ENCODE measurements at places on chromosomes 1 and 21.

- no peak for DNase-seq
Measured at GRCh38 chr1:107726860-107727259, 238.1 kb downstream of the VAV3 start.

DNA sequence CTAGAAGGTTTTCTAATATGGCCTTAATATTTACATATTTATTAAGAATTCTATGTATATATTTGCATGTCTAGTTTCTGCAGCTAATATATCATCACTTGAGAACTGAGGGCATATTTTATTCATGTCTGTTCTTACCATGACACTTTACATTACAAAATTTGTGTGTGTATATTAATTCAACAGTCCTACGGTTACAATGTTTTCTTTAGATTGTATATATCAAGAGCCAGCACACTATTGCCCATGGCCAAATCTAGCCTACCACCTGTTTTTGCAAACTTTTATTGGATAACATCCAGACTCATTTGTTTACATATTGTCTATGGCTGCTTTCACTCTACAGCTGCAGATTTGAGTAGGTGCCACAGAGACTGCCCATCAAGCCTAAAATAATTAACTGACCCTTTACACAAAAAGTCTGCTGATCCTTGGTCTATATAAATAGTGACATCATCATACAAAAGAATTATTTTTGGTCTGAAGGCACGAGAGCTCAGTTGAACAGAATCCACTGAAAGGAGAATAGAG lies 577.4 kb upstream of the PBX1 start:
- DNase-seq = no peak

DNA sequence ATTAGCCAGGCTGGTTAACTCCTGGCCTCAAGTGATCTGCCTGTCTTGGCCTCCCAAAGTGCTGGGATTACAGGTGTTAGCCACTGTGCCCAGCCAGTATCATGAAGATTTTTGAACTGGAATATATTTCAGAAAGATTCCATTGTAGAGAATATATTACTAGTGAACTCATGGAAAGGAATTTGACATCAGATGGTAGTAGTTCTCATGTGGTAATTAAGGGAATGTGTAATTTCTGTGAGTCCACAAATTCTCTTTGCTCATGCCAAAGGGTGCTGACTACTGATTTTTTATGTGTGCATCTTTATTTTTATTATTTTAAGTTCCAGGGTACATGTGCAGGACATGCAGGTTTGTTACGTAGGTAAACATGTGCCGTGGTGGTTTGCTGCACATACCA lies 10.4 kb downstream of the DTL start:
- DNase-seq = no peak

DNA sequence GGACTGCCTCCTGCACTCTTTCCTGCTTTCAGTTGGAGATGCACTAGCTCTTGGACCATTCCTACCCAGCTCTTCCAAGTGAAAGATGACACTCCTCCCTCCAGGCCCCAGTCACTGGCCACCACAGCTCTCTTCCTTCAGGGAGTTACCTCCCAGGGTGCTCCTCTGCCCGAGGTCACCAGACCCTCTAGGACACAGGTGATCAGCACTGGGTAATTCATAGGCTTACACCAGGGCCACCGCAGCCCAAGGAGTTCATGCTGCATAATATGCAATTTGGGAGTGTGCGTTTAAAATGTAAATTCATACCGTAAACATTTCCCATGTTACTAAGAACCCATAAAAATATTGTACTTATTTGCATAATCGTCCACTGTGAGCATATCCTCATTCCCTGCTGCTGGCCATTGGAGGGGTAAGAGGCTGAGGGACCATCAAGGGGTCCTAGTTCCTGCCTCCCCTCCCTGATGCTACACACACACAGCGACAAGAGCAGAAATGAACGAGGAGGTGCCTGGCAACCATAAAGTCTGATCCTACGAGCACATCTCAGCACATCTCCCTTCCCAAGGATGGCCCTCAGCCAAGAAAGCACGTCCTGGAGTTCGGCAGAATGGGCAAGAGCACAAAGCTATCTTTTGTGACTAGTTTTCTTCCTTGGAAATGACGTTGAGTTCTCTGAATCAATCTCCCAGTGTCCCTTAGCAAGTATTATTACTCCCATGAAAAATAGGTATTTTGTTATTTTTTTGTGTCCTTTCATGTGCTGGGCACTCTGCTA lies 222.9 kb upstream of the RAB4A start:
- no peak for DNase-seq

DNA sequence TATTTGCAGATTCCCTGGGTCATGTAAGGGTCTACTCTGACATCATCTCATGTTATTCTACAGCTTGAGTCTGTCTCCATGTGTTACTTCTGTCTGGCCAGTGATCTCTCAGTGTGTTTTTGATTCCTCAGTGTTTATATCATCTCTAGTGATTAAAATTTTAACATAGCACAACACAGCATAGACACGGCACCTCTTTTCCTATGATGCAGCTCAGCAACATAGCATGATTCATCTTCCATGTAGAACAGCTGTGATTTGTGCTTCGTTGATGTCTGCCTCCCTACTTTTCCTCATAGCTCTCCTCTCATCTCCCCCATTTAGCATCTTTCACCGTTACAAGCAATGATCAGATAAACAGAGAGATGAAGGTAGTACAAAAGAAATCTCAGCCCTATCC lies 163.9 kb upstream of the DPT start:
- DNase-seq = no peak

GRCh38 chr1:202688401-202688800 lies 21.9 kb downstream of the SYT2 start:
- DNase-seq = no peak

DNA sequence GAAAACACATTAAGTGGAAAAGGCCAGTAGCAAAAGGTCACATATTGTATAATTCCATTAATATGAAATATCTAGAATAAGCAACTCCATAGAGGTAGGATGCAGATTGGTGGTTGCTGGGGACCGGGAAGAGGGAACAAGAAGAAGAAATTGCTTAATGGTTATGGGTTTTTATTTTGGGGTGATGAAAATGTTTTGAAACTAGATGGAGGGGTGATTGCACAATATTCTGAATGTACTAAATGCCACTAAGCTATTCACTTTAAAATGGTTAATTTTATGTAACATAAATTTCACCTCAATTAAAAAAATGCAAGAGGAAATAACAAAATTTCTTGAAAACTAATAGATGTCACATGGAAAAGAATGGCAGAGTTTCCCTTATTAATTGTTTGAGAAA lies 6.7 kb downstream of the KIAA0040 start:
- DNase-seq = no peak

DNA sequence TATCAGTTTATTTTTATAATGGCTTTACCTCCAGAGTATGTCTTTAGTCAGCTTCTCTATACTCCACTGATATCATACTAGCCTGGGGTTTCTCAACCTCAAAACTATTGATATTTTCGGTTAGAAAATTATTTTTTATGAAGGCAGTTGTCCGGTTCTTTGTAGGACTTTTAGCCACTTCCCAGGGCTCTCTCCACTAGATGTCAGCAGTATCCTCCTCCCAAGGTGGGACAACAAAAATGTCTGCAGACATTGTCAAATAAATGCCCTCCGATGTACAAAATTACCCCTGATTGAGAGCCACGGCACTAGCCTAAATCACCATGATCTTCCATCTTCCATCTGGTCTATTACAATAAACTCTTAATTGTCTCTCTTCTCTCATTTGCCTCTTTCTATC lies 4.1 kb upstream of the GRIK1 start:
- no peak for DNase-seq

GRCh38 chr1:243745356-243745755 lies 104.7 kb downstream of the AKT3 start:
- DNase-seq = no peak

GRCh38 chr1:218748071-218748470 lies 402.9 kb downstream of the TGFB2 start:
- DNase-seq = no peak

GRCh38 chr1:109479311-109479710 lies 4.4 kb upstream of the ATXN7L2 start:
- DNase-seq = no peak

DNA sequence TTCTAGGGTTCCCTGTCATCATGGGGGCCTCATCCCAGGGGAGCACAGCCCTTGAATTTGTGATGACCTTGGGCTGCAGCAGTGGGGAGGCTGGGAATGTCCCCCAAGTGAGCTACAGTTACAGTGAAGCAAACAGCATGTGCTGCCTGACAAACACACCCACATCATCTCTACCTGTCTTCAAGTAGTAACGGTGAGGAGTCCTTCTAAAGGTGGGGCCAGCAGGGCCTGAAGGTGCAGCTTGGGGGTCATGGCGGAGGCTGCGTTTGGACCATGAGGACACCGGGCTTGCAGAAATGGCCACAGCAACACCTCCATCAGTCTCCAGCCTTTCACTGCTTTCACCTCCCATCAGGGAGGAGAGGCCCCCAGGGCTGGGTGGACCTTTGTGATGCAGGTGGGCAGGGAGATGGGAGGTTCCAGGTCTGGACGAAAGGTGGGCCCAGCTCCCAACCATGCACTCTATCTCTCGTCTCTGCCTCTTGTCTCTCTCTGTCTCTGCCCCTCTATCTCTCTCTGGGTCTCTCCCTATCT lies 55.7 kb downstream of the WNT9A start:
- no peak for DNase-seq

DNA sequence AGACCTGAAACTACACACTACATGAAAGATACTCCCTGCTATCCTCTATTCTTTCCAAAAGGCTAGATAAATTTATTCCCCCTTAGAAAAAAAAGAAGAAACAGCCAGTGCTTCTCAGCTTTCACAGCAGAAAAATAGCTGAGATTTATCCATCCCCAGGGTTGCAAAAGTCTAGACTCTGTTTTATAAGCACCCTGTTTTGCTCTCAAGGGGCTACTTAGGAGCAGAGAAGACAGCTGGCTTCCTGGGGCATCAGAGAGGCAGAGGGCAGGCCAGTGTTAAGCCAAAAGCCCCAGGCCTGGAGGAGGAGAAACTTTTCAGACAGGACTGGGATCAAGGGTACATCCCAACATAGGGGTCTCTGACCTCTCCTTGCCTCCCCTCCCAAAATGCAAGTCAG lies 3.9 kb downstream of the LAMB3 start:
- DNase-seq = no peak

- DNase-seq = no peak
Measured at GRCh38 chr1:240230816-240231215, 139.1 kb downstream of the FMN2 start.

DNA sequence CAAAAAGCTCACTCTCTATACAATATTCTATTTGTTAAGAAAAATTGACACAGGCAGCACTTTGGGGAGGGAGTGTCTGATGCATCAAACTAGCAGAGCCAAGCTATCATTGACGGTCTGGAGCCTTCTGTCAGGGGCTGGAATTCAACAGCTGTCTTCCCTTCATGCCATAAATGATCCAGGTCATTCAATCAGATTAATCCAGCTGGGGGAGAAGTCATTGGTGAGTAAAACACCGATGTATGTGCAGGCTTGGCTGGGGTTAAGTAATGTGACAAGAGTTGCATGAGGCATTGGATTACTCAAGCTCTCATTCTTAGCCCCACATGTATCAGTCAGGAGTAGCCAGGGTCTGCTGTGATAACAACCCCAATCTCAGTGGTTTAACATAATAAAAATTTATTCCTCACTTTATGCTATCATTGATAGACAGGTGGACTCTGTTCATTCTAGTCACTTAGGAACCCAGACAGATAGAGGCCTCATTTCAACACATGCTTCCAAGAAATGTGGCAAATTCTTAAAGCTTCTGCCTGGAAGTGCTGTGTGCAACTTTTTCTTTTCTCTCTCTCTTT lies 118.1 kb upstream of the GADD45A start:
- no peak for DNase-seq

DNA sequence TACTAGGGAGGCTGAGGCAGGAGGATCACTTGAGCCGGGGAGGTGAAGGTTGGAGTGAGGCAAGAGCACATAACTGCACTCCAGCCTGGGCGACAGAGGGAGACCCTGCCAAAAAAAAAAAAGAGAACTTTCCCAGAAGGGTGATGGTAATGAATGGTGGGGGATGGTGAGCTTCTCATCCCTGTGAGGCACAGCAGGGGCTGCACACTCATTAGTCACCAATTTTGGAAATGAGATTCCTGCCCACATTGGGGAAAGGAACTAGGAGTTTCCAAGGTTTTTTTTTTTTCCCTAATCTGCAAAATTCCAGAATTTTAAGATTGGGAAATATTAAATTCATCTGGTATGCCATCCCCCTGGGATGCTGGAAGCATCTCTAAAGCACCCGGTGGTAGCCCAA lies 50.2 kb upstream of the SSBP3 start:
- no peak for DNase-seq

- no peak for DNase-seq
Measured at GRCh38 chr1:230371923-230372703, 54.0 kb downstream of the PGBD5 start.

Data from amniotic stem cell (primary cell).